ENCODE measurements at places on chromosomes 12 and 14.

DNA sequence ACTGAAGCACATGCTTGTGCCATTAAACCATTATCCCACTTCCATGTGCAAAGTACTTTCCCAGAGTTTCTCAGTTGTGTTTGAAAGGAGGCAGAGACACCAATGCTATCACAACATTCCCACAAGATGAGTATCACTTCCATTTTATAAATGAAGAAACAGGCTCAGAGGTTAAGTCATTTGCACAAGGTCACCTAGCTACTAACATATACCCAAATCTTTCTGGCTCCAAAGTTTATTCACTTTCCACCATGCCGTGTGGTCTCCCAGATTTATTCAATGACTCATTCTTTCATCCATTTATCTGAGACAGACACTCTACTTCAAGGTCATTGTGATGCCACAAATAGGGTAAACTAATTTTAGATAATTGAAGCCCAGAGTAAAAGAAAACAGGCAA lies 9.4 kb downstream of the ART4 start:
- no peak for DNase-seq

DNA sequence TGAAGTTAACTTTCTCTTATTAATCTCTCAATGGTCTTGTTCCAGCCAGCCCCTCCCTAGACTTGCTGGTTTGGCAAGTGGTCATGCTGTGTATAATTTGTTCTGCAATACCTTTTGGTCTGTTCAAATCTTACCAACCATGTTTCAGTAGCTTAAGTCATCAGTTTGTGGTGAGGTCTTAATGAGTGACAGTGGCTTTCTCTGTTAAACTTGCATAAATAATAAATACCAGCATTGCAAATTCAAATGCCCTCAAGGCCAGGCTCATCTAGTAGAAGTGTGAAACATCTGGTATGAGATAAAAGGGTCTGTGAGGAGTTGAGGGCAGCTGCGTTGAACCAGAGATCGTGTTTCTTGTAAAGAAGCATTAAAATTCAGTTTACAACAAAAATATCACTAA lies 319.5 kb downstream of the TMEM117 start:
- DNase-seq = no peak

- no peak for DNase-seq
These were observed 43.6 kb downstream of the SPATS2 start for GRCh38 chr12:49410818-49411217.

DNA sequence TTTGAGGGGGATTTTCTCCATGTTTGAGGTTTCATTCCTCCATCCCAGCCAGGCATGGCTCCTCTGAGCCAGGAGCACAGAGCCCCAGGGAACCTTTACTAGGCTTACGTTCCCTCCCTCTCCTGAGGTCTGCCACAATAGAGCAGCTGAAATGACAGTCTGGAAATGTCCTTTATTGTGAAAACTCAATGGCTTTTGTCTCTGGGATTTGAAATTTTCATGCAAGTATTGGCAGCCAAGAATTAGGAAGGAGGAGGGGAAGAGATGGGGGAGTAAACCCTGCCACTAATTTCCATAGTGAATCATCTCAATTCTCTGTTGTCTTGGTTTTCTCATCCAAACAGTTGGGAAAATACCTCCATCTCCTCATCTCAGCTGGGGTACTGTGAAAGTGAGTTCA lies 2.6 kb upstream of the PLEKHG3 start:
- DNase-seq = no peak

- no peak for DNase-seq
These were observed 160.0 kb downstream of the TRHDE start for GRCh38 chr12:72432037-72432604.

DNA sequence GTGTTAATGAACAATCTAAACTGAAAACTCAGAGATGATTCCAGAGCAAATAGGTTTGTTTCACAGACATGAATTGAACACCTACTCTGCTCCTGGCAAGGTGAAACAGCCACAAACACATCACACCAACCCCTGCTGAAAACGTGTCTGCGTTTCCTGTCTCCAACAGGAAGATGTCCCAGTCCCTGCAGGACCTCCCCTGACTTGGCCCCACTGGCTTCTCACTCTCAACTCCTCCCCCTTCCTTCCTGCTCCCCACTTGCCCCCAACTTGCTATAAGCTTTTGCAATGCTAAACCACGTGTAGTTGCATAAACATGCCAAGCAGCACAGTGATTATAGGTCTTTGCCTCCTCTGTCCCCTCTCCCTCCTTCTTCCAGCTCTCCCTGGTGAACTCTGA lies 567.6 kb downstream of the BCL11B start:
- no peak for DNase-seq

DNA sequence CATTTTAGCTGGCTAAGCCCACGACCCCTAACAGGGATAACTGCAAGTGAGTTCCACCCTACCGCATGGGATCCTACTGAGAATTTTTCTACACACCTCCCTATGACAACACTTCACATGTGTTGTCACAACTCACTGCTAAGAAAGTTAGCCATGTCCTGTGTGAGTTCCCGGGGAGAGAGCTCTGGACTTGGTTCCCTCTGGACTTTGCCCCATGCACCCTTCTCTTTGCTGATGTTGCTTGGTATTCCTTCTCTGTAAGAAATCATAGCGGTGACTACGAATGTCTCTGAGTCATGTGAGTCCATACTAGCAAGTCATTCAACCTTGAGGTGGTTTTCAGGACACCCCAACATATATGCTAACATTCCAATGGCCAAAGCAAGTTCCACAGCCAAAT lies 9.5 kb upstream of the CDKN3 start:
- no peak for DNase-seq

- DNase-seq = peak; percentile 57
These were observed 19.2 kb downstream of the PACS2 start for GRCh38 chr14:105333613-105334364.

- DNase-seq = no peak
These were observed 15.4 kb downstream of the C1S start for GRCh38 chr12:7075939-7076338.

- no peak for DNase-seq
These were observed 344.5 kb downstream of the AEBP2 start for GRCh38 chr12:19783547-19784444.

DNA sequence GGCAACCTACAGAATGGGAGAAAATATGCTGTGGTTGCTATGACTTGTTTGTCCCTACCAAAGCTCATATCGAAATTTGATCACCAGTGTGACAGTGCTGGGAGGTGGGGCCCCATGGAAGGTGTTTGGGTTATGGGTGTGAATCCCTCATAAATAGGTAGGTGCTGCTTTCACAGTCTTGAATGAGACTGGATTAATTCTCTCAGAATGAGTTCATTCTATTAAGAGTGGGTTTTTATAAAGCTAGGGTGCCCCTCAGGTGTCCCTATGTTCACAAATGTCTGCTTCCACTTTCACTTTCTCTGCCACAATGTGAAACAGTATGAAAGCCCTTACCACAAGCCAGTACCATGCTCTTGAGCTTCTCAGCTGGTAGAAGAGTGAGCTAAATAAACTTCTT lies 133.5 kb downstream of the CPNE8 start:
- no peak for DNase-seq

DNA sequence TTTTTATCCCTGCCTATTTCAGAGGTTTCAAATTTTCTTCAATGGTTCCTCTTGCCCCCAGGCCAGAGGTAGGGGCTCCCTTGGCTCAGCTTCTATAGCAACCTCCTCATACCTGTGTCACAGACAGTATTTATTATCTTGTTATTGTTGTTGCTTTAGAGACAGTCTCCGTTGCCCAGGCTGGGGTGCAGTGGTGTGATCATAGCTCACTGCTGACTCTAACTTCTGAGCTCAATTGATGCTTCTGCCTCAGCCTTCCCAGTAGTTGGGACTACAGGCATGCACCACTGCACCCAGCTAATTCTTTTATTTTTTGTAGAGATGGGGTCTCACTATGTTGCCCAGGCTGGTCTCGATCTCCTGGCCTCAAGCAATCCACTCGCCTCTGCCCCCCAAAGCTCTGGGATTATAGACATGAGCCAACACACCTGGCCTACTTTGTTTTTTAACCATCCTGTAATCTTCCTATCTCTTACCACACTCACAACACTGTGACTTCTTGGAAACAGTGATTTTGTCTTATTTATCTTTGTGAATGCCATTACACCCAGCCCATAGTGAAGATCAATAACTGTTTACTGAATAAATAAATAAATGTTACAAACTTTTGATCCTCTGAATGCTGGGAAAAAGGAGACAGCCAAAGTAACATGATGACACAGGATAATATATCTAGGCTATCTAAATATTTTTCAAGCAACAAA lies 95.9 kb downstream of the PHLDA1 start:
- no peak for DNase-seq

GRCh38 chr14:101736585-101736984 lies 24.9 kb upstream of the PPP2R5C start:
- DNase-seq = no peak

GRCh38 chr14:81091660-81092059 lies 129.1 kb downstream of the GTF2A1 start:
- DNase-seq = no peak

- peak; percentile 67 for DNase-seq
These were observed 11.5 kb upstream of the CABP1 start for GRCh38 chr12:120628919-120629318.

DNA sequence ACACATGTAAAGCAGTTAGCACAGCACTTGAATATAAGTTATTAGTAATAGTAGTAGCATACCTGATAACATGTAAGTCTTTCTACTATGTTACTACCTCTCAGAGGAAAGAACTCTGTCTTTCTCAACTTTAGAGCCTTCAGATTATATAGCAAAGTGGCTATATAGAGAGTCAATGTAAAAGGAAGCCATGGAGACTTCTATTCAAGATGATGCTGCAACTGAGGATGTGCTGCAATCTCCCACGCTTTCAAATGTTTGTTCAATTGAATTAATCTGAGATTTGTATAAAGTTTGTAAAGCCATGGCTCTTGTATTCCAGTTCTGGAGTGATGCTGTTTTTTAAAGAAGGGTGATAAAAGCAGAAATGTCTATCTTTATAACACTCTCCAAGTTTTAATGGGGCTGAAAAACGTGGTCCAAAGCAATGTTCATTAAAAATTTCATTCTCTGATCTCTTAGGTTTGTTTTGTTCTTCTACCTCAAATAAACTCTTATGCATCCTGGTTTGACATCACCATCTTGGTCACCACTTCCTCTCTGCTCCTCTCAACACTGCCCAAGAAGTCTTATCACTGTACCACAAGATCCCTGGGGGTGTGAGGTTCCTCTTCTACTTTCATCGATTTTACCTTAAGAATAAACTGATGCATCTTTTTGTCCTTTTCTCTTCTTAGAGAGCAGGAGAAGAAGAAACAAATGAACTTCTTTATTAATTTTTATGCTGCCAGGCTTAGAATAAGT lies 40.6 kb downstream of the C12orf42 start:
- no peak for DNase-seq

DNA sequence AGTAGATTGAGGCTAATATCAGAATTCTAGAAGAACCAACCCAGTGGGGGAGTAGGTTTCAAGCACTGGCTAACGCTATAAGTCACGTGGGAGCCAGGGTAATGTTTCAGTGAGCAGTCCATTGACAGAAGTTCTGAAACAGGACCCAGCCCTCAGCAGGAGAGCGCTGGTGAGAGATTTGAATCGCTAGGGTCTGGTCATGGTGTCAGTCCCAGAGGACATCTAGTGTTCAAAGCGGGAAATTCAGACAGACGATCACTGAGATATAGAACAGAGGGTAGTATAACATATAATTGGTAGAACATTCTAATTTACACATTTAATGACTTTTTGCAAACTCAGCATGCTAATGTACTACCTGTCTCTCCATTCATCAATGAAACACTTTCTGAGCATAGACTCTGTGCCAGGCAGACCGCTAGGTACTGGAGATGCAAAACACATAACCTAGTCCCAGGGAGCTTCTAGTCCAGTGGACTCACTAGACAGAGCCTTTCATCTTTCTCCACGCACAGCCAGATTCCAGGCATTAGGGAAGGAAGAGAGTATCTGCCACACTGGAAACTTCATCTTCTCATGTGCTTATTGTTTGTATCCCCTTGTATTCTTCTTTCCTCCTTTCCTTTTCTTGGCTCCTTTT lies 35.4 kb upstream of the RNASE3 start:
- peak; percentile 42 for DNase-seq

DNA sequence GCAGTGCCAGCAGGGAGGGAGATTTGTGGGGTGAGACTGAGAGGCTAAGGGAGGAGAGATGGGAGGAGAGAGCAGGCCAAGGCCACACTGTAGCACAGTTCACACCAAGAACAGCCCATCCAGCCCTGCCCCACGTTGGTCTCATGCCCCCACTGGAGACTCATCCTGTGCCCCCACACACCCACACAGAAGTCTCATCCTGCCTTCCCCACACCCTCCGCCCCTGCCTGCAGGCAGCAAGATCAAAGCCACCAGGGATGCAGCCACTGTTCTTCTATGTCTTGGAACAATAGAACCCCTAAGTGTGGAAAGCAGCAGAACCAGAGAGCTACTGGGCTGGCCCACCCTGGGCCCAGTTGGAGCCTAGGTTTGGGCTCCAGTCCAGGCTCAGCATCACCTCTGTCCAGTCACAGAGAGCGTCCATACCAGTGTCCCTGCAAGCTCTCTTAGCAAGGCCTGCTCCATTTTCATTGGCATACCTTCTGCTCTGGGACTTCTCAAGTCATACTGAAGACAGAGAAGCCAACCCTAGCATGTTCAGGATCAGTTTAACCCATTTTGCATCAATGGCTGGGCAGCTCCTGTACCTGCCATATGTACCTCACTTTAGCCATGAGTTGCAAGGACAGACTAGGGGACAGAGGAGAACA lies 31.7 kb upstream of the HDAC7 start:
- DNase-seq = no peak

DNA sequence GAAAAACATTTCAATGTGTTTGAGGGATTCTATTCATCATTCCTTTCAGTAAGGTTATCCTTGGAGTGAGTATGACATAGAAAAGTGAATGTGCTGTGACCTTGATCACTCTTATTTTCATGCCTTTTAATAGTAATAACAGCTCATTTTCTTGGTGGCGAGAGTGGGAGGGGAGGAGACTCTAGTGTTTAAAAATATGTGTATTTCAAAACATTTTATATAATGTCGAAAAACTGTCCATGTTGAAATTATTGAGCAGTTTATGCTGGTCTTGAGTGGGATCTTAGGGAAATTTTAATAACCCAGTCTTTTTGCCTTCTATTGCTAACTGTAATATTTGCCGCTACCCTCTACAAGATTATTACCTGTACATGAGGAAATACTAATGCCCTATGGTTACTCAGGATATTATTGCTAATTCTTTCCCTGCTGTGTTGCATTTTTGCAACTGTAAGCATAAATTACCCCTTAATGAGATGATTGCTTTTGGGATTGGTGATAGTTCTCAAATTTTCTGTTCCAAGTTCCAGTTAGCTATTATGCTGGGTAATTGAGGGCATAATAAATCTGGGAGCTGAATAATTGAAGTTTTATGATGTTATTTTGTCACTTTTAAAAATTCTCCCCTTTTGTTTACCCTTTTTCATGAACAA lies 21.9 kb downstream of the ATF7IP start:
- DNase-seq = no peak

DNA sequence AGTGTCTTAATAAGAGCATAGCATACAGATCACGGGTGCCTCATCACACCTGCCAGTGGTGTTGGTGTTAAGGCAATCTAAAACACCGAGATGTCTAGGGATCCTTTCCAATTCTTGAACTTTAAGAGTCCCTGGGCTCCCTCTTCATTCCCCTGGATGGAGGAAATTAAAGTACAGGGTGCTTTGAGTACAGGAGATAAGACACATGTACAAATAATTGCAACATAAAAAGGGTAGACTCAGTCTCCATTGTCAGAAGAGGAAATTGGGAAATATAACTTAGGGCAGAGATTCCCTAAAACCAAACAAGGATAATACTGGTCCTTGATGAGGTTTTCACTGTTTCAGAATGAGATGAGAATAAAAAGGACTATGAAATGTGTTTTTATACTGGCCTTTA lies 34.9 kb downstream of the SCFD1 start:
- DNase-seq = no peak

GRCh38 chr12:108614639-108615038 lies 16.8 kb upstream of the TMEM119 start:
- DNase-seq = no peak

GRCh38 chr12:15453613-15454012 lies 131.3 kb downstream of the PTPRO start:
- DNase-seq = no peak
